ENCODE measurements at places on chromosomes 12 and 14. TPM values are rescaled to one million over a fixed set of nuclear protein-coding genes. Genes with fewer than 3 reads are reported as not detected.

- DNase-seq = no peak
Measured at GRCh38 chr12:103635419-103635818, 48.3 kb downstream of the STAB2 start.

GRCh38 chr14:38197784-38198335, 9.8 kb upstream of the SSTR1 start:
- no peak for DNase-seq

DNA sequence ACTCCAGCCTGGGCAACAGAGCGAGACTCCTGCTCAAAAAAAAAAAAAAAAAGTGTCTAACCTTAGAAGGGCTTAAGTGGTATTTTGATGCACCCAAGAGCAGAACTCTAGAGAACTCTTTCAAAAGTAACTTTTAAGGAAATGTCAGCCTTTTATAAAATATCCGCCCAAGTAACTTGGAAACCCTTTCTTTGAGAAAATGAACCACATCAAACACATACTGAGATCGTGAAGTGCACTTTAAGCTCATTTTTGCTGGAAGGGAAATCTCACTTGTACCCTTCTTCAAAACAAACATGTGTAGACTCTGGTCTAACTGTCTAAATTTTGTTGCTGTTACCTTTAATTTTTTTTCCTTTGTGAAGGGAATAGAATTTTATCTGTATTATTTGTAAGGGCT, 5.5 kb downstream of the C12orf56 start:
- no peak for DNase-seq

GRCh38 chr12:45431126-45431525, 215.2 kb downstream of the ANO6 start:
- DNase-seq = no peak

DNA sequence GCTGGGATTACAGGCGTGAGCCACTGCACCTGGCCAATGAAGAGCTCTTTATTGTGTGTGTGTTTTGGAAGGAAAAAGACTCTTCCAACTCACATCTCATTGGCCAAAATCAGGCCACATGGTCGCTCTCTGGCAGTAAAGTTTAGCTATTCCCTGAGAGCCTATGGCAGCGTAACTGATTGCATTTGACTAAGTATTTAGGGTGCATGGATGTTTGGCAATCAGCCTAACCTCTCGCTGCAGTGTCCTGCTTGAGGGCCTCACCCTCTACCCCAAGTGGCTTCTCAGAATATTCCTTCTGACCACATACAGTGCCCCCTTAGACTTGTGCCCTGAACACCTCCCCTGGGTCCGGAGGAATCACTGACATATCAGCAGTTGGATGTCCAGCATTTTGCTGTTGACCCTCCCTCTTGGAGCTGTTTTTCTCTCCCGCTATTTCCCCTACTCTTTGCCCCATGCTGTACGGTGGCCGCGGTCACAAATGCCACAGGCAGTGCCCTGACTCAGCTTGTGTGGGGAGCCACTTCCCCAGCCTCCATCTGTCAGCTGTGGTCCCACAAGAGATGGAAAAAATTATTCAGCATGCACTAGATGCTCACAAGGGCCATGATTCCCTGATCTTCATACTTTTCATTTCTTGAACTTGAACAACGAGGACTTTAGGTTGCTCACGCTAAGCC, 9.5 kb downstream of the PHETA1 start:
- no peak for DNase-seq

DNA sequence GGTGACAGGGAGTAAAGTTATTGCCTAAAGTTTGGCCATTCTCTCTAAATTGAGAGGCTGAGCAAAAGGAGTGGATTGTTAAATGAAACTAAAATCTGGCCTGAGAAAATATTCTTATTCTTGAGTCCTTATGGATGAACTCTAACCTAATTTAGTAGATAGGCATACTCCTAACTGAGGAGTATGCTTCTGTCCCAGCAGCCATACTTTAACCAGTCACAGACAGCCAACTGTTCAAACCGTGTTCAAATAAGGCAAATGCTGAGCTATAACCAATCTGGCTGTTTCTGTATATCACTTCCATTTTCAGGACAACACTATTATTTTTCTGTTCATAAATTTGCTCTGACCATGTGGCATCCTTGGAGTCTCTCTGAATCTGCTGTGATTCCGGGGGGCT, 75.9 kb upstream of the RERGL start:
- no peak for DNase-seq

DNA sequence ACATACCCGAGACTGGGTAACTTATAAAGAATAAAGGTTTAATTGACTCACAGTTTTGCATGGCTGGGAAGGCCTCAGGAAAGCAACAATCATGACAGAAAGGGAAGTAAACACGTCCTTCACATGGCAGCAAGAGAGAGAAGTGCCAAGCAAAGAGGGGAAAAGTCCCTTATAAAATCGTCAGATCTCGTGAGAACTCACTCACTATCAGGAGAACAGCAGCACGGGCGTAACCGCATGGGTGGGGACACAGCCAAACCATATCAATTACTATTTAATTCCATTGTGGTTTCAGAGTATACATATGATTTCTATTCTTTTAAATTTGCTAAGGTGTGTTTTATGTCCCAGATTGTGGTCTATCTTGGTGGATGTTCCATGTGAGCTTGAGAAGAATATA, 117.9 kb downstream of the SCAF11 start:
- DNase-seq = no peak

GRCh38 chr12:103751600-103751999, 89.4 kb downstream of the NT5DC3 start:
- no peak for DNase-seq

GRCh38 chr14:44833376-44834060, 128.2 kb downstream of the KLHL28 start:
- no peak for DNase-seq

Gene AKAP5
- 0.64 TPM for total RNA-seq

DNA sequence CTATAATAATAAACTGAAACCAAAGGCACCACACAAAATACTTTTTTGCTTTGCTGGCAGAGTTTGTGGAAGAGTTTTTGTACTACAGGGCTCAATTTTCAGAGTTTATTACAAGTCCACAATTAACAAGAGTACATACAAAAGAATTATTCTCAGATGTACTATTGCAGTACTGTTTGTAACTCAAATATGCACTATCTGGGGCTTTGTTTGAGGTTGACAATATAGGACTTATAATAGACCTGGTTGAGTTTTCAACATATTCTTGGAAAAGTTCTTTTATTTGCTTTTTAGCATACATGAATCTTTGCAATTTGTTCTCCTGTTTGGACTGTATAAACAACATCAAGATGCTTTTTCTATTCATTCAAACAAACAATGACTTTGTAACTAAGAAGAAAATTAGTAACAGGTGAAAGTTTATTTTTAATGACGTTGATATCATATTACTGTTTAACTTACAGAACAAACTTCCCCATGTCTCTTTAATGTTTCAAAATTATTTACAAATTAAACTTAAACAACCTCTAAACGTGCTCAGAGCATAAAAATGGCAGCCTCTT, 407.4 kb upstream of the PRICKLE1 start:
- no peak for DNase-seq

DNA sequence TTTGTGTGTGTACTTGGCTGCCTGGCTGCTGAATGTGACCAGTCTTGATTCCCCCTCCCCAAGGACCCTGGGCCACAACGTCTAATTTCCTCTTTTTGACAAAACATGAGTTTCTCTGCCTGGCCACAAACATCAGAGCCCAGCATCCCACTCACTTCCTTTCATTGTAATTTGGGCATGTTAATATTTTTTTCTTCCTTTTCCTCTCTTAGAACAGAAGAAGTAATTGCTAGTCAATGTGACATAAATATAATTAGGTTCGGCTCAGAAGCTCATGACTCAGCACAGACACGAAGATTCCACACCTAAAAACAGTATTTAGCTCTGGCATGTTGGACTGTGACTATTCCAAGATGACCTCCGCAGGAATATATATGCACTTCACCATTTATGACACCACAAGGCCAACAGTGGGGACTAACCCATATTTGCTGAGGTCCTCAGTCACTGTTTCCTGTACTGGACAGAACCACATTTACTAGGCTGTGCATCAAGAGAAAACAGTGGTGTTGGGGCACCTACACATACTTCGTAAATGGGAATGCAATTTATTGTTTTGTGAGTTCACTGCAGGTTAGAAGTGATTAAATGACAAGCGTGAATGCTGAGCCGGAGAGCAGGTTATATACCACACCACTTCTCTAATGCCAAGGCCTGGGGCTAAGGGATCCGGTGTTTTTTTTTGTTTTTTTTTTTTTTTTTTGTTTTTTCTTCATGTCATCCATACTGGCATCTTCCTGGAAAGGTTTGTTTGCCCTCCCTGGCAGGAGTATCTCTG, 4.2 kb downstream of the GSG1 start:
- DNase-seq = no peak

- DNase-seq = no peak
Measured at GRCh38 chr12:21296348-21296747, 38.4 kb downstream of the SLCO1A2 start.

- DNase-seq = no peak
Measured at GRCh38 chr12:106564678-106565329, 18.0 kb upstream of the RFX4 start.

DNA sequence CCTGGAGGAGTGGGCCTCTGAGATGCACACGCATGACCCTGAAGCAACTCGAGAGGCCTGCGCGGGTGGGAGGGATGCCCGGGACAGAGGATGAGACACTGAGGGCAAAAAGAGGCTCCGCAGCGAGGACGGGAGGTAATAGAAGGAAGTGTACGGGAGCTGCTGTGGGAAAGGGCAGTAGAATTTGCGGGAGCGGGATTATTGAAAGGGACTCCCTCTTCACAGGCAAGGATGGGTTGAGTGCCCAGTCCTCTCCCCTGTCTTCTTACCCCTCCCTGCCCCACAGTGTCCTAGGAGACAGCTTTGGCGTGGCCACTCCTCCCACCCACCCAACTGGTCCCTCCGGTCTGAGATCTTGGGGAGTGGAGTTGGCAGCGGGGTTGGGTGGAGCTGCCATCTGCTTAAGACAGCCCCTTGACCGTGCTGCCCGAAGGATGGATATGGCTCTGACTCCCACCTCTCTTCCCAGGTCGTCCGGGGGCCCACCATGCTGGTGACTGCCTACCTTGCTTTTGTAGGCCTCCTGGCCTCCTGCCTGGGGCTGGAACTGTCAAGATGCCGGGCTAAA, 15.7 kb upstream of the ESPL1 start:
- no peak for DNase-seq

Gene DBX2
- total RNA-seq = not detected

DNA sequence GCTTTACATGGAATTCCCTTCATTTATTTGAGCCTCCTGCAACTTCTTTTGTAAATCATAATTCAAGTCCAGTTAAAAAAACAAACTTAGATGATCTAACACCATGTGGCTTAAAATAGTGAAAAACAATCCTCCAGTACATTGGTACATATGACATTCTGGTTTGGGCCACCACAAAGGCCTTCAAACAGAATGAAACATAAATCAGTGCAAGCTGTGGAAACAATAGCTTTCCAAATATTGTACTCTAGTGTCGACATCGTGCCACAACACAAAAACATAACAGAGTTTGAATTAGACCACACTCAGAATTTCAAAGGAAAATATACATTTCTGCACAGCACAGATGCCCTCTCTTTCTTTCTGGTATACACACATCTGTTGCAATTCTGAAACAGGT, 751.3 kb downstream of the SLC6A15 start:
- no peak for DNase-seq
